Lung (tissue), 17 donors: ENCODE measurements at places on chromosomes 1 and 21. TPM values are rescaled to one million over a fixed set of nuclear protein-coding genes. Genes with fewer than 3 reads are reported as not detected.

FCRL2 gene
- 0.22 TPM for polyA plus RNA-seq

MAP3K21 gene
- polyA plus RNA-seq = 3.2 TPM

SAMD13 gene
- 0.30 TPM for polyA plus RNA-seq

SLC1A7 gene
- 0.81 TPM for polyA plus RNA-seq

CHI3L2 gene
- polyA plus RNA-seq = 75.6 TPM

HSPG2 gene
- polyA plus RNA-seq = 100 TPM

ESRRG gene
- 0.19 TPM for polyA plus RNA-seq

TMEM79 gene
- 4.6 TPM for polyA plus RNA-seq

CYP4X1 gene
- polyA plus RNA-seq = 13.0 TPM

FMO5 gene
- polyA plus RNA-seq = 36.4 TPM

DISP1 gene
- 4.7 TPM for polyA plus RNA-seq

AMPD1 gene
- not detected for polyA plus RNA-seq

TDRD10 gene
- polyA plus RNA-seq = 6.1 TPM

FCAMR gene
- polyA plus RNA-seq = 0.18 TPM

SPRR2D gene
- 1.0 TPM for polyA plus RNA-seq

AJAP1 gene
- polyA plus RNA-seq = 0.18 TPM

LCA5L gene
- 3.0 TPM for polyA plus RNA-seq

ARV1 gene
- 60.3 TPM for polyA plus RNA-seq
